ENCODE measurements at places on chromosomes 16 and 17.

- H3K4me3 ChIP-seq: peak overlapping the region; percentile 74
- H3K27me3 ChIP-seq: no peaks in the 10 kb centered on the region
- H3K36me3 ChIP-seq: peaks cover 47% of the 10 kb centered on the region
Measured at GRCh38 chr16:81817789-81818567, 38.9 kb downstream of the PLCG2 start.

DNA sequence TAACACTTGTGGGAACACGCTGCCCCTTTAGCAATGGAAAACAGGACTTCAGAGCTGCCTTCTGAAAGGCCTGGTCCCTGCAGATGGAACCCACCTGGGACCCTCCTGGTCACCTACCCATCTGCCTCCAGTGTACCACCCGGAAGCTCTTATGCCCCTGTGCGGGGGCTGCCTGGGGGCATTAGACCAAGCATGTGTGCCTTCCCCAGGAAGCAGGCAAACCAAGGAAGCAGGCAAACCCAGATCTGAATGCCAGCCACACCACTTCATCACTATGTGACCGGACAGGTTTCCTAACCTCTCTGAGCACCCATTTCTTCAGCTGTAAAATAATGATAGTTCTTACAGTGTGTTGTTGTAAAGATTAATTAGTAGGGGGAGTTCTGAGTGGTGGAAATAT is 20.8 kb upstream of the LRRC37A3 start:
- H3K27ac ChIP-seq: no peak overlapping the region
- no peaks in the 10 kb centered on the region for H3K36me3 ChIP-seq
- no peak overlapping the region for H3K4me3 ChIP-seq

GRCh38 chr16:12600536-12601256 is 203.0 kb downstream of the CPPED1 start:
- peaks cover 12% of the 10 kb centered on the region for H3K27me3 ChIP-seq
- peaks cover 1% of the 10 kb centered on the region for H3K4me1 ChIP-seq
- peaks cover 2% of the 10 kb centered on the region for H3K36me3 ChIP-seq
- H3K27ac ChIP-seq: no peak overlapping the region
- no peak overlapping the region for H3K4me3 ChIP-seq

DNA sequence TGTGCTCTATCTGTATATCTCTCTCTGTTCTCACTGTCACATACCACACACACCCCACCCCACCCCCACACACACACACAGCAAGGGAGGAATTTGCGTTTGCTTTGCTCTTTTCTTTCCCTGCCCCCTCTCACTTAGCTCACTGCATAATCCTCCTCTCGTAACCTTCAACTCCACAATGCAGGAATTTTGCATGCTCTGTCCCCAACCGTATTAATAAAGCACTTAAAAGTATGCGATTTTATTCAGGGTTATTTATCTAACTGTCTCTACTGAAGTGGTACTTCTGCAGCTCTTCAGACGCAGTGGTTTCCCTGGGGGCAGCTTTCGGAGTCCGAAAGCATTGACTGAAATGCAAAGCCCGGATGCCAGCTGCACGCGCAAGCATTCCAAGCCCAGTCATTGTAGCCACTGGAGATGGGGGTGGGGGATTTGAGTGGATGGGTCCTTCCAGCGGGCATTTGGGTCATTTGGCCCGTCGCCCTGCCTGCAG is 105.4 kb upstream of the RBFOX1 start:
- no peak overlapping the region for H3K27ac ChIP-seq
- no peaks in the 10 kb centered on the region for H3K27me3 ChIP-seq
- no peak for DNase-seq
- H3K4me3 ChIP-seq: no peak overlapping the region
- H3K36me3 ChIP-seq: no peaks in the 10 kb centered on the region

DNA sequence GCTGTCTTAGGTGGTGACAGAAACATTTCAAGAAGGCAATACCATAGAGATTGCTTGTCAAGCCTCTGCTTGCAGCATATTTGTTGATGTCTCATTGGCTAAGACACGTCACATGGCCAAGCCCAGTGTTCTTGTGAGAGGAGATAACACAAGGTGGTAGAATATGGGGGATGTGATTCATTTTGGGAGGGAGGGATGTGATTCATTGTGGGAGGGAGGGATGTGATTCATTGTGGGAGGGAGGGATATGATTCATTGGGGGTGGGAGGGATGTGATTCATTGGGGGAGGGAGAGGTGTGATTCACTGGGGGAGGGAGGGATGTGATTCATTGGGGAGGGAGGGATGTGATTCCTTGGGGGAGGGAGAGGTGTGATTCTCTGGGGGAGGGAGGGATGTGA is 470.5 kb upstream of the SALL1 start:
- H3K27ac ChIP-seq: no peak overlapping the region
- no peak for DNase-seq
- no peaks in the 10 kb centered on the region for H3K4me1 ChIP-seq
- no peak overlapping the region for H3K4me3 ChIP-seq
- peaks cover 3% of the 10 kb centered on the region for H3K36me3 ChIP-seq
- no peaks in the 10 kb centered on the region for H3K27me3 ChIP-seq

DNA sequence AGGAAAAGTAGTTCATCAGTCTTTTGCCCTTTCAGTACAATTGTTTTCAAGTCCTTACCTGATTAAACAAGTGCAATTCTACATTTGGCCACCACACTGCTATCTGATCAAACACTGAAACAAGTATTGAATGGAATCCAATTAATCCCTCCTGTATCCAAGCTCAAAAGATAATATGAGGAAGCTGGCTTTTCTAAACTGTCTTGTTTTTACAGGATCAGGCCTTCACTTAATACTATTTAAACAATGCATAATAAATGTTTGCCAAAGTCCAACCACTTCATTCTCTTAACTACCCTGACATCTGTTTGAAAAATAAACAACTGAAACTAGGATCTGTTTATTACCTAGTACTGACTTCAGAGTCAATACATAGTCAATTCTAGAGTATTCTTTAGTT is 131.6 kb downstream of the MRTFB start:
- H3K4me1 ChIP-seq: peaks cover 13% of the 10 kb centered on the region
- no peak for DNase-seq
- H3K27ac ChIP-seq: no peak overlapping the region
- no peaks in the 10 kb centered on the region for H3K27me3 ChIP-seq
- peaks cover 14% of the 10 kb centered on the region for H3K36me3 ChIP-seq
- H3K4me3 ChIP-seq: no peak overlapping the region

DNA sequence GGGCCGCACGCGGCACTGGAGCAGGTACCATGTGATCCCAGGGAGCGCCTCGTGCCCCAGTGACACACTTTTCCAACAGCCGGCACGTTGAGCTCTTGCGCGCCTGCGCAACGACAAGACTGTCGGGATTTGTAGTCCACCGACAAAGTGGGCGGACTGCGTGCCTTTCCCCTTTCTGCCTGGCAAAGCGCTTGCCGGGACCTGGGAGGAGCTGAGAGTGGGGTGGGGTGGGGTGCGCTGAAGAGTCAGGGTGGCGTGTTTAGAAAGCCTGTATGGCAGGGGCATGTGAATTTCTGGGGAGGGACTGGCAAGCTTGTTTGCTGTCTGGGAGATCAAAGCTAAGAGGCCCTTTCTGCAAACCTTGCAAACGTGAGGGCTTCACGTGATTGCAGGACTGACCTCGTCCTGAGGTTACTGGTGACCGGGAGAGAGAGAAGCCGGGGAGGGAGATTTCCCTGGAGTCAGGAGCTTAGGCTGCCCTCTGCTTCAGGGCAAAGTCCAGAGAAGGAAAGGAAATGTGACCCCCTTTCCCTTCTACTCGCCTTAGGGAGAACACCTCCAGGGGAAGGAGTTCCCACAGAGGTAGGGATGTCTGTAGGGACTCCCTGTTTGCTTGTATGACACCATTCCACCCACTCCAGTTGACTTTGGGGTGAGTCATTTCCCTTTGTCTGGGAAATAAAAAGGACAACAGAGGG is 429 bp upstream of the NR1D1 start:
- peak; percentile 85 for DNase-seq
- no peaks in the 10 kb centered on the region for H3K27me3 ChIP-seq
- H3K4me3 ChIP-seq: peak overlapping the region; percentile 95

DNA sequence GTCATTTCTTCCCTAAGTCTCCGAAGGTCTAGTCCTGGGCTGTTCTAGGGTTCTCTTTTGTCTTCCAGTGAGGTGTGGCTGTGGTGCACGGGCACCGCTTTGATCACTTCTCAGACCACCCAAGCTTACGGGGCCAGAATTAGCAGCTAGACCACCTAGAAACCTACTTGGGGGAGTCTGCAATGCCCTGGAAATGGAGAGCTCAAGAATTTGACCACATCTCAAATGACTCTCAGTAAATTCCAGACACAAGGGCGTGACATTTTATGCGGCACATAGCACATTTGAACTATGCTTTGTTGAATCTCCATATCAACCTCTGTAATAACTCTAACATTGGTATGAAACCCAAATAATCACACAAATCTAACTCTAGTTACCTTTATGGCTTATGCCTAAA is 24.9 kb downstream of the TRIM16 start:
- H3K4me3 ChIP-seq: no peak overlapping the region
- H3K27me3 ChIP-seq: no peaks in the 10 kb centered on the region
- DNase-seq: no peak
- H3K27ac ChIP-seq: no peak overlapping the region
- H3K4me1 ChIP-seq: peaks cover 4% of the 10 kb centered on the region

DNA sequence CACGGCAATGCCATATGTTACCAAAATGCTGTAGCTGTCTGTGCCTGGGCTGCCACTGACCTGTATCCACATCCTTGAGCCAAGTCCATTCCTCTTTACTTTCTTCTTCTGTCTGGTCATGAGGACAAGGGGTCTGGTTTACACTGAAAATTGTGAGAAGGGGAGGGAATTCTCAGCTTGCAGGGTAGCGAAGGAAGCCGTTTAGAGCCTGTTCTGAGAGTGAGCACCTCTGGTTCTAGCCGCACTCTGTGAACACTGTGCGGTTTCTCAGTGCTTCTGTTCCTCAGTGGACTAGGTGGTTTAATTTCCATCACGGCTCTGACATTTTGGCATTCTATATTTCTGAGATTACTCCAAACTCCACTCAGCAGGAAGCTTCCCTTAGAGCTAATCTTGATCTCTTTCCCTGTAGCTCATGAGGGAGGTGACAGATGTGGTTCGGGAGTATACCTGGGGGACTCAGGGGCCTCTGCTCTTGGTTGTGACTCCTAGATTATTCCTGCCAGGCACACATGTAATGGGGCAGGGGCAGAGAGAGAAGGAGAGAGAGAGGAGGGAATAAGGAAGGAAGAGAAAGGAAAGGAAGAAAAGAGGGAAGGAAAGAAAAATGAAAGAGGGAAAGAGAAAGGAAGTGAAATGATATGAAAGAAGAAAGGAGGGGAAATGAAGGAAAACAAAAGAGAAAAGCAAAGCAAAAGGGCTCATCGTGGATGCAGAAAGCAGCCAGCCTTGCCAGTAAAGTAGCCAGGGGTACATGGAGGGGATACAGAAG is 14.2 kb upstream of the TBX21 start:
- no peaks in the 10 kb centered on the region for H3K36me3 ChIP-seq
- peak overlapping the region; percentile 3 for H3K4me3 ChIP-seq
- H3K4me1 ChIP-seq: peaks cover 87% of the 10 kb centered on the region
- H3K27ac ChIP-seq: no peak overlapping the region

- DNase-seq: no peak
- no peak overlapping the region for H3K27ac ChIP-seq
- no peak overlapping the region for H3K4me3 ChIP-seq
- H3K4me1 ChIP-seq: peaks cover 17% of the 10 kb centered on the region
Measured at GRCh38 chr17:75091855-75092327, 4.1 kb downstream of the SLC16A5 start.

DNA sequence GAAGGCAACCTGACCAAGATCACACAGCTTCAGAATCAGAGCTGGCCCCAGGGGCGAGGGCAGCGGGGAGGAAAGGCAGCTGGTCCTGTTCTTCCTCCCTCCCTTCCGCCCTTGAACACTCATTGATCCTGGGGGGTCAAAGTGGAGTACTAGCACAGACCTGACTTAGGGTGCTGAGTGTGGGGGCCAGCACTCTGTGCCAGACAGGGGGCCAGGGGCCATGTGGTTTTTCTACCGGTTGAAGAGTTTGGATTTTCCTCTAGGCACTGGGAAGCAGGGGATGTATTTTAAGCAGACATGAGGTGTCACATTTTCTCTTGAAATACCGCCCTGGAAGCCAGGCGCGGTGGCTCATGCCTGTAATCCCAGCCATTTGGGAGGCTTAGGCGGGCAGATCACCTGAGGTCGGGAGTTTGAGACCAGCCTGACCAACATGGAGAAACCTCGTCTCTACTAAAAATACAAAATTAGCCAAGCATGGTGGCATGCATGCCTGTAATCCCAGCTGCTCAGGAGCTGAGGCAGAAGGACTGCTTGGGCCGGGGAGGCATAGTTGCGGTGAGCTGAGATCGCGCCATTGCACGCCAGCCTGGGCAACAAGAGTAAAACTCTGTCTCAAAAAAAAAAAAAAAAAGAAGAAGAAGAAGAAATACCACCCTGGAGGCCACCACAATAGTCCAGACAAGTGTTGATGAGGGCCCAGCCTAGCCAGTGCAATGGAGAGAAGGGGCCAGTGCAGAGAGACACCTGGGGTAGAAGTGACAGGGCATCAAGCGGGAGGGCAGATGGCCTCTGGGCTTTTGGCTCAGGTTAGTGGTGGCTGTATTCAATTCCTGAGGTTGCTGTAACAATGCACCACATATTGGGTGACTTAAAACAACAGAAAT is 15.3 kb downstream of the OSBPL7 start:
- peaks cover 5% of the 10 kb centered on the region for H3K4me1 ChIP-seq
- H3K27ac ChIP-seq: no peak overlapping the region
- peaks cover 48% of the 10 kb centered on the region for H3K36me3 ChIP-seq
- H3K4me3 ChIP-seq: no peak overlapping the region
- DNase-seq: no peak

DNA sequence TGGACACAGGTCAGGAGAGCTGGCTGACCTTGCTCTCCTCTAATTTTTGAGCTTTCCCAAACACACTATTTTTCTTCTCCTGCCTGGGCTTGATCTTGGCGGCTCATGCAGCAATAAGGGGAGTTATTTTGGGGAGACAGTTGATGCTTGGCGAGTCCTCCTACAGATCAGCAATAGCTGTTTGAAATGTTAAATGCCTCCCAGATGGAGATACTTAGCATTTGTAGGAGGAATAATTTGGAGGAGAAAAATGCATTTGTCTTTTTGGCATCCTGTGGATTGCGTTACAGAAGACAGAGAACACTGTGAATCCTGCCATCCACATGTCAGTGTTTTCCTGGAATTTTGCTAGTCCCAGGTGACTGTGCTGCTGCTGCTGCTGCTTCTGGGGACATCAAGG is 328.0 kb upstream of the XYLT1 start:
- no peaks in the 10 kb centered on the region for H3K4me1 ChIP-seq
- H3K36me3 ChIP-seq: no peaks in the 10 kb centered on the region
- H3K27ac ChIP-seq: no peak overlapping the region

DNA sequence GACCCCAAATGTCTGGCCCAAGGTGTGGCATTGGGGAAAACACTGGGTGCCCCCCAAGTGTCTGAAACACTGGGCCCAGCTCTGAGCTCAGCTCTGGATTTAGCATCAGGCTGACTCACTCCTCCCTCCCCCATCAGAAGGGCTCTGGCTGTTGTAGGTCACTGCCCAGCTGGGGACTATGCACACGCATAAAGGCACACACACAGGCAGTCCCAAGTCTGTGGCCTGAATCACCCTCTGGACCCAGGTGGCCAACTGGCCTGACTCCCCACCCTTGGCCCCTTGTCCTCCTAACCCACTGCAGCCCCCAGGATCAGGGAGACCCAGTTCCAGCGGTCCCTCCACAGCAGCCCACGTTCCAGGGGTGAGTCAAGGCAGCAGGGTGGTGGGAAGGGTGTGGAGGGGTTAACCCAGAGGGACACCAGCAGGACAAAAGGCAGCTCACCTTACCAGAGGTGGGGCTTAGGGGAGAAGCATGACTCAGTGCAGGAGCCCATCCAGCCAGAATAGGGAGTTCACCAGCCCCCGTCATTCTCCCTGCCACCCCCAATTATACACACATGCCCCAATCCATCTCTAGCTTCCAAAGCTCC is 47.0 kb downstream of the MYO18A start:
- H3K27me3 ChIP-seq: no peaks in the 10 kb centered on the region
- H3K27ac ChIP-seq: peak overlapping the region; percentile 73
- H3K4me3 ChIP-seq: no peak overlapping the region
- DNase-seq: no peak
